ENCODE measurements at places on chromosomes 7 and 10. TPM values are rescaled to one million over a fixed set of nuclear protein-coding genes. Genes with fewer than 3 reads are reported as not detected.

The MOGAT3 gene
- total RNA-seq, result not detected

DNA sequence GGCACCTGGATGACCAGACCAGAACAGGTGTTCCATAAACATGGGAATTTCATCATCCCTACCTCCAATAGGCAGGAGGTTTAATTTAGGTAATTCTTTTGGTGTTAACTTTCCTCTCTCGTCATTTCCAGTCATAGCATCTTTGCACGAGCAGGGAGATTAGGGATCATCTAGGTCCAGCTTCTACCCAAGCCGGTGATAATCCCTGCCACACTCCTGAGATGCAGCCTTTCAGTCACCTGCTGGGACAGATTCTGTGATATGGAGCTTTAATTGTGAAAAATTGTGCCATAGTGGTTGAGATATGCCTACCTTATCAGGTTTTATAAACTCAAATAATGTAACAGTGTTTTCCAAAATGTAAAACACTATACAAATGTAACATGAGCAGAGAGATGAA lies 191.8 kb upstream of the AOAH start:
- H3K27ac ChIP-seq, result no peak overlapping the region
- no peaks in the 10 kb centered on the region for H3K4me1 ChIP-seq
- H3K27me3 ChIP-seq, result no peaks in the 10 kb centered on the region
- no peak for DNase-seq

GRCh38 chr7:24395512-24395911 lies 111.5 kb downstream of the NPY start:
- H3K27me3 ChIP-seq, result no peaks in the 10 kb centered on the region
- no peak overlapping the region for H3K27ac ChIP-seq
- no peaks in the 10 kb centered on the region for H3K36me3 ChIP-seq
- no peak overlapping the region for H3K4me3 ChIP-seq
- no peaks in the 10 kb centered on the region for H3K4me1 ChIP-seq

DNA sequence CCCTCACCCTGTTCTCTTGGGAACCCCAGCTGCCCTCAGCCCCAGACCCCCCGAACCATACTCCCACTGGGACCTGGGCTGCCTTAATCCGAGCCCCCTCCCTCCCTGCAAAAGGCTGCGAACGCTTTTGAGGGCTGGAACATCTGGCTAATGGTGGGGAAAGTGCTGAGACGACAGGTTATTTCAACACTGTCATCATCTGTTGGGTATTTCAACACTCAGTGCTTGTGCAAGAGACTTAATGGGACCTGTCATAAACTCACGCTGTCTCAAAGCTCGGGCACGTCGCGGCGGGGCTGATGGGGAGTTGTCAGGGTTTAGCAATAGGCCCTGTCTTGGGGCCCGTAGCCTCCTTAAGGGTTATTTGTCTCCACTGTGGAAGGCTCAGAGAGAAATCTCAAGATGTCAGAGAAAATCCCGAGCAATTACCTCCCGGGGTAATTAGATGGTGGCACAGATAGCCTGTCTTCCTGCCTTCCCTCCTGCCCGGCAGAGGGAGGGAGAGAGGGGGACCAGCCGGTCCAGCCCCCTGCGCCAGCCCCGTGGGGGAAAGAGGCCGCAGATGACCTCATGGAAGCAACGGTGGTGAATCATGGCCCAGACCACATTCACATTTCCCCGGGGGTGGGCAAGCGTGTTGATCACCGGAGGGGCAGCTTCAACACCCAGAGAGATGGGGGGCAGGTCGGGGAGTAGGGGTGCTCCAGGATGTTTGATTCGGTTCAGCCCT lies 88.7 kb upstream of the MYL10 start:
- DNase-seq, result peak; percentile 87
- no peaks in the 10 kb centered on the region for H3K36me3 ChIP-seq
- peak overlapping the region; percentile 36 for H3K27ac ChIP-seq
- no peaks in the 10 kb centered on the region for H3K4me1 ChIP-seq

GRCh38 chr7:47300472-47301104 lies 281.3 kb downstream of the TNS3 start:
- H3K36me3 ChIP-seq, result peaks cover 69% of the 10 kb centered on the region
- no peak overlapping the region for H3K4me3 ChIP-seq
- H3K27ac ChIP-seq, result no peak overlapping the region
- no peaks in the 10 kb centered on the region for H3K27me3 ChIP-seq
- no peaks in the 10 kb centered on the region for H3K4me1 ChIP-seq

The BTAF1 gene
- total RNA-seq, result 28.6 TPM

The SNX10 gene
- total RNA-seq, result 73.8 TPM

The NEBL gene
- total RNA-seq, result 106 TPM

DNA sequence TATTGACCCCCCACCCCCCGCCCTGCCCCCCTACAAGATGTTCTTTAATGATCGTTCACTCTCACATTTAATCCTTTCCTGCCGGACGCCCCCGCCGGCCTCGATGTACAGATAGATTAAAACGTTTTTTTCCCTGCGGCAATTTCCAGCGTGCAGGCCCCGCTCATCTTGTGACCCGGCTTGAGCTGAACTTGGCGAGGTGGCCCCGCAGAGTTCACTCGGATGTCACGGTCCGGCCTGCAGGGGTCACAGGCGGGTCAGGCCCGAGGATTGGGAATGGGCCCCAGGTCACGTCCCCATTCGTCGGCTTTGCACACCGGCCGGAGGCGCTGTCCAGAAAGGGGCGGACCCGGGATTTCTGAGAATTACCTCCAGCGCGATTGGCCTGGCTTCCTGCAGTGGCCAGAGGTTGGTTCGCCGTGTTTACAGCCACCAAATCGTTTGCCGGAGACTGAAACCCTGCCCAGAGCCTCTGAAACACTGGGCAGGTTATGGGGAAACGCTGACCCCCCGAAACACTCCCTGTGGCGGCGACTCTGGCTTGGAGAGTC lies 1.9 kb upstream of the CYP26A1 start:
- peak; percentile 71 for DNase-seq
- peaks cover 41% of the 10 kb centered on the region for H3K4me1 ChIP-seq
- H3K27me3 ChIP-seq, result peaks cover 74% of the 10 kb centered on the region
- H3K36me3 ChIP-seq, result no peaks in the 10 kb centered on the region
- no peak overlapping the region for H3K27ac ChIP-seq

The WNT8B gene
- not detected for total RNA-seq

DNA sequence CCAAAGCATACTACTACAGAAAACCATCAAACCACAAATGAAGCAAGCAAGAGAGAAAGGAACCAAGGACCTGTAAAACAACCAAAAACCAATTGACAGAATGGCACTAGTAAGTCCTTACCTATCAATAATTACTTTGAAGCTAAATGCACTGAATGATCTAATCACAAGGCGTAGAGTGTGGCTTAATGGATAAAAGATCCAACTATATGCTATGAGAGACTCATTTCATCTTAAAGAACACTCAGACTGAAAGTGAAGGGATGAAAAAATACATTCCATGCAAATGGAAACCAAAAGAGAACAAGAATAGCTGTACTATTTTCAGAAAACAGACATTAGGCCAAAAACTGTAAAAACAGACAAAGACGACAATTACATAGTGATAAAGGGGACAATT lies 70.7 kb downstream of the CRPPA start:
- H3K36me3 ChIP-seq, result no peaks in the 10 kb centered on the region
- no peaks in the 10 kb centered on the region for H3K27me3 ChIP-seq
- H3K27ac ChIP-seq, result no peak overlapping the region
- no peak for DNase-seq
- no peak overlapping the region for H3K4me3 ChIP-seq

GRCh38 chr7:155835446-155836215 lies 23.4 kb upstream of the SHH start:
- H3K27me3 ChIP-seq, result no peaks in the 10 kb centered on the region
- no peaks in the 10 kb centered on the region for H3K4me1 ChIP-seq
- H3K36me3 ChIP-seq, result no peaks in the 10 kb centered on the region
- H3K4me3 ChIP-seq, result no peak overlapping the region
- no peak overlapping the region for H3K27ac ChIP-seq

The TUBAL3 gene
- total RNA-seq, result not detected

- H3K4me3 ChIP-seq, result no peak overlapping the region
- H3K36me3 ChIP-seq, result no peaks in the 10 kb centered on the region
- no peak overlapping the region for H3K27ac ChIP-seq
- H3K27me3 ChIP-seq, result no peaks in the 10 kb centered on the region
- no peaks in the 10 kb centered on the region for H3K4me1 ChIP-seq
Observed at GRCh38 chr7:139953229-139953628, 109.5 kb downstream of the PARP12 start.

GRCh38 chr10:119653209-119653608 lies 2.0 kb downstream of the BAG3 start:
- peaks cover 48% of the 10 kb centered on the region for H3K4me1 ChIP-seq
- peaks cover 11% of the 10 kb centered on the region for H3K36me3 ChIP-seq
- peak overlapping the region; percentile 94 for H3K27ac ChIP-seq
- DNase-seq, result no peak

The SPDYE2B gene
- total RNA-seq, result not detected

DNA sequence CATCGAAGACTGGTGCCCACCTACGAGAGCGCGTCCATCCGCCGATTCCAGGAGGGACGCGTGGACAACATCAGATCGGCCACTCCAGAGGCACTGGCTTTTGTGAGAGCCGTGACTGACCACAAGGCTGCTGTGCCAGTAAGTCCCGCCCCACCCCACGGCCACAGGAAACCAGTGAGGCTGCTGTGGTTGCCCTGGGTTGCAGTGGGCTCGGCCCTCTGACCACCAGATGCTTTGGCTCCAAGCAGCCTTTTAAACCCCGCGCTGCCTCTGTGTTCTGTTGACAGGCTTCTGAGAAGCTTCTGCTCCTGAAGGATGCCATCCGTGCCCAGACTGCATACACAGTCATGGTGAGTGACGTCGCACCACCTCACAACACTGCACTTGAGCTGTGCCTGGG lies 24.4 kb upstream of the C10orf53 start:
- no peak overlapping the region for H3K4me3 ChIP-seq
- H3K36me3 ChIP-seq, result no peaks in the 10 kb centered on the region
- peaks cover 12% of the 10 kb centered on the region for H3K27me3 ChIP-seq
- no peak for DNase-seq
- no peaks in the 10 kb centered on the region for H3K4me1 ChIP-seq

The SNX13 gene
- 47.0 TPM for total RNA-seq

DNA sequence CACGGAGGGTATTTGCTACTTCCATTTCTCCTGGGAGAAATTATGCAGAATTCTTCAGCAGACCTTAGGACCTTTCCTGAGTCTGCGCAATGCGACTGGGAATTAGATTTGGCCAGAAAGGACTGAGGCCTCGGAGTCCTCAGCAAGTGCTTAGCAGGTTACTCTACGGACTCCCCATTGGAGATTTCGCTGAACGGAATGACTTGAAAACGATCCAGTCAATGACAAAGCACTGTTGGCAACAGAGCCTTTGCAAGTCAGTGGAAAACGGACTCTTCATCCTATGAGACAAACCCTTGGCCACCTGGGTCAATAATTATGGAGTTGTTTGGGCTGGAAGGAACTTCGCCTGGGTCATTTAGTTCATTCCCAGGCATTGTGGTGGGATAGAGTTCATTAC lies 107.4 kb downstream of the FAM204A start:
- H3K27ac ChIP-seq, result no peak overlapping the region
- peaks cover 22% of the 10 kb centered on the region for H3K27me3 ChIP-seq
- no peak overlapping the region for H3K4me3 ChIP-seq
- H3K36me3 ChIP-seq, result no peaks in the 10 kb centered on the region
- no peak for DNase-seq

The POU6F2 gene
- total RNA-seq, result 0.78 TPM

DNA sequence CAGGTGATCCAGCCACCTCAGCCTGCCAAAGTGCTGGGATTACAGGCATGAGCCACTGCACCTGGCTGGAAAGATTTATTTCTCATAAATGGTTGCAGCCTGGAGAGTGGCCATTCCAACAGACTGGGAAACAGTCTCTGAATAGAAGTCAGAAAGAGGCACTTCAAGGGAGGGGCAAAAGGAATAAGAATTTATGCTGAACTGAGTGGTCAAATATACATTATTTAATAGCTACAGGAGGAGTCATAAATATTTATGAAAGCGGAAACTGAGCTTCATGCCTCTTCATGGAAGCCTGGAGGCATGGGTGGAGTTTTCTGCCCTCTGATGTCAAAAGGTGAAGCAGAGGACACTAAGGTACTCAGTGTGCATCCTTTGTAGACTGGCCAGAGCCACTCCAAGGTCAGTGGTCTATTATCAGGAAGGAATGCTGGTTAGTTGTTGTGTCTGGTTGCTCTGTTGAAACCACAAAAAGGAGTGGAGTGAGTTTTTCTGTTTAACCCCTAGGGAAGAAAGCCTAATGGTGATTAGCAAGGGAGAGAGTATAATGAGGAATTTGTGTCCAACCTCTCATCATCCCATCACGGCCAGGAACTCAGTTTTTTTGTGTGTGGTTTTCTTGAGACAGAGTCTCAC lies 9.3 kb upstream of the NRBF2 start:
- no peak for DNase-seq
- no peak overlapping the region for H3K4me3 ChIP-seq
- no peaks in the 10 kb centered on the region for H3K36me3 ChIP-seq
- peaks cover 5% of the 10 kb centered on the region for H3K4me1 ChIP-seq
- no peaks in the 10 kb centered on the region for H3K27me3 ChIP-seq

DNA sequence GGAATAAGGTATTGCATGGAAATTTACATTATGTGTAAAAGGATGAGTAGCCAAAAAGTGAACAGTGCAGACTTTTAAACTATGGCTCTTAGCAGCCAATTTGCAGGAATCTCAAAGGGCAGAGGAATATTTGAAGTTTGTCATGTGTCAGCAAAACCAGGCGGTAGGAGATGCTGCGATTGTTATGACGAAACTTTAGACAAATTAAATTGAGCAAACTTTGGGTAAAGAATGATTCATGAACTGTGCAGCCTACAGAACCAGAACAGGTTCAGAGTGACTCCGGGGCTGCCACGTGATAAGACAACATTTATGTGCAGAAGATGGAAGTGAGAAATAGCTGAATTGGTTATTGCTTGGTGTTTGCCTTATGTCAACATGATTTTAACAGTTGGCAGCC lies 39.2 kb upstream of the CCDC6 start:
- H3K27ac ChIP-seq, result no peak overlapping the region
- no peaks in the 10 kb centered on the region for H3K27me3 ChIP-seq
- H3K4me3 ChIP-seq, result no peak overlapping the region
- H3K36me3 ChIP-seq, result no peaks in the 10 kb centered on the region
- no peak for DNase-seq

DNA sequence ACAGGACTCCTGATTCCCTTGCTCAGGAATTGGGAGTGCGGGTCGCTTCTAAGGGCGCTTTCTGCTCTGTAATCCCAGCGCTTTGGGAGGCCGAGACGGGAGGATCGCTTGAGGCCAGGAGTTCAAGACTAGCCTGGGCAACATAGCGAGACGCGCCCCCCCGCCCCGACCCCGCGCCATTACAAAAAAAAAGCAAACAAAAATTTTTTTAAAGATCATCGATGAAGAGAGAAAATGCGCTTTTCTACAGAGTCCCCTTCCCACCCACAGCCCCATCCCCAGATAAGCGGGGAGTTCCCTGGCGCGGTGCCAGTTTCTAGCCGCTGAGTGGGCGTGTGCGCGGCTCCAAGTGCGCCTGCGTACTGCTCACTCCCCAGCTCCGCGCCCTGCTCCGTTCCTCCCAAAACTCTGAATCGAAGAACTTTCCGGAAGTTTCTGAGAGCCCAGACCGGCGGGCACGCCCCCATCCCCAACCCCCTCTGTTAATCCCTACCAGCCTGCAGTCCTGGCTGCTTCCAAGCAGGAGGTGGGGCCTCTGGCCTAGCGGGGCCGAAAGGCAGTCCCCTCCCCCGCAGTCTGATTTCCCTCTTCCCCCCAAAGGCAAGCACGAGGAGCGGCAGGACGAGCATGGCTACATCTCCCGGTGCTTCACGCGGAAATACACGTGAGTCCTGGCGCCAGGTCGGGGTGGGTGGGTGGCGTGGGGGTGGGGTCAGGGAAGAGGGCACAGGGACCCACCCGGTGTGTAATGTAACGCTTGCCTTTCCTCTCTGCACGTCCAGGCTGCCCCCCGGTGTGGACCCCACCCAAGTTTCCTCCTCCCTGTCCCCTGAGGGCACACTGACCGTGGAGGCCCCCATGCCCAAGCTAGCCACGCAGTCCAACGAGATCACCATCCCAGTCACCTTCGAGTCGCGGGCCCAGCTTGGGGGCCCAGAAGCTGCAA lies 1.0 kb downstream of the HSPB1 start:
- peaks cover 28% of the 10 kb centered on the region for H3K4me1 ChIP-seq
- peak overlapping the region; percentile 95 for H3K4me3 ChIP-seq
- peak; percentile 94 for DNase-seq
- no peaks in the 10 kb centered on the region for H3K27me3 ChIP-seq
